ENCODE measurements at places on chromosomes 1 and 21.

DNA sequence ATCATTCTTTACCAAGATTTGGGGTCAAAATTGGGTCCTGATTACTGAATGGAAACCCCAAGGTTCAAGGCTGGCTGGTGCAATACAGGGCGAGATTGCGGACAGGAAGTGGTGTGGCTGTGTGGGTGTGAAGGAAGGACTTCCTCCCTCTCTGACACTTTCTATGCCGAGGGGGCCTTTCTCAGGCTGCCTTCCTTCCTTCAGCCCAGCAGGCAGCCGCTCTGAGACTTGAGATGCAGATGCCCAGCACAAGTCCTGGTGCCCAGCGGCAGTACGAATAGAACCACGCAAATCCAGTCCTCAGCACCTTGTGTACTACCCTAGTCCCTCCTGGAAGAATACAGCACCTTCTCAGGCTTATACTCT, 16.3 kb downstream of the BATF3 start:
- no peak for DNase-seq

DNA sequence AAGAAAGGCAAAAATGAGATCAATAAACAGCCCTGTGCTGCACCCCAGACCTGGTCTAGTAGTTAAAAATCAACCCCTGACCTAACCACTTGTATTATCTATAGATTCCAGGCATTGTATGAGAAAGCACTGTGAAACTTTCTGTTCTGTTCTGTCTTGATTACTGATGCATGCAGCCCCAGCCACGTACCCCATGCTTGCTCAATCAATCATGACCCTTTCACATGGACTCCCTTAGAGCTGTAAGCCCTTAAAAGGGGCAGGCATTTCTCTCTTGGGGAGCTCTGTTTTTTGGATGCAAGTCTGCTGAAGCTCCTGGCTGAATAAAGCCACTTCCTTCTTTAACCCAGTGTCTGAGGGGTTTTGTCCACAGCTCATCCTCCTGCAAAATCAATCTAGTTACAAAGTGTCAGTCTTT, 24.2 kb upstream of the CD34 start:
- DNase-seq: no peak

GRCh38 chr1:6967431-6968111, 182.3 kb downstream of the CAMTA1 start:
- DNase-seq: no peak

DNA sequence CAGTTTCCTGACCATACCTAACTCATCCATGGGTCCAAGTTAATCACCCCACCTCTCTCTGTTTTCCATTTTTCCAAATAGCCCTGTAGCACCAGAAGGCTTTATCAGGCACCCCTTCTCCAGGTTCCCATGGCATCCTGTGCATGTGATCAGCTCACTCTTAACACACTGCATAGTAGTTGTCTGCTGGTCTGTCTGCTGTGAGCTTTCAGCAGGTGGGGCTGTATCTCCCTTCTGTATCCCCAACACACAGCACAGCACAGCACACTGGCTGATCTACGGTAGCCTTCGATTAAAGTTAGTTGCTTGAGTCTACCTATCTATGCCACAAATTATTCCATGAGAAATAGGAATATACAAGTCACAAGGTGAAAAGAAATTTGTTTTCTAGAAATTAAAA, 54.3 kb upstream of the C1orf198 start:
- no peak for DNase-seq

DNA sequence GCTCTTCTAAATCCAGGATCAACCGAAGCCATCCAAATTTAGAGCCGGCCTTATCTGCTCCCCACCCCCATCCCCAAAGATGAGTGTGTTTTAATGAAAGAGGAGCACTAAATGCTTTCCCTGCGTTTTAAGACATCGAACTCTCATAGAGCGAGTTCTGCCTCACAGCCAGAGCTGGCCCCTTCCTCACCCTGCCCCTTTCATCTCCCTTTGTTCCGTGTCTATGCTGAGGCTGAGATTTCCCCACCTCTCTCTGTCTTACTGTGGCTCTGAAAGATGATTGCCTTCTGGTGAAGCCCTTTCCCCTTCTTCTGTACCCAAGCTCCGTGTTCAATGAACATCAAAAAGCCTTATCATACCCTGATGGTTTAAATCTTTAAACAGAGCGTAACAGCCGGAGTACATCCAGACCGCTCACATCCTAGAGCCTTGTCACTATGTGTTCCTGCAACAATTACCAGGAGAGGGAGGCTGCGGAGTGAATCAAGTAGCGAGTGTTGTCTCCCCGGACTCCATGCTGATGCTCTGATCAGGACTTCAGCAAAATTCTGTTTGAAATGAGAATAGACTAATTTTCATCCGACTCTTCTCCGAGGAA, 110.1 kb downstream of the ZNF326 start:
- DNase-seq: no peak

DNA sequence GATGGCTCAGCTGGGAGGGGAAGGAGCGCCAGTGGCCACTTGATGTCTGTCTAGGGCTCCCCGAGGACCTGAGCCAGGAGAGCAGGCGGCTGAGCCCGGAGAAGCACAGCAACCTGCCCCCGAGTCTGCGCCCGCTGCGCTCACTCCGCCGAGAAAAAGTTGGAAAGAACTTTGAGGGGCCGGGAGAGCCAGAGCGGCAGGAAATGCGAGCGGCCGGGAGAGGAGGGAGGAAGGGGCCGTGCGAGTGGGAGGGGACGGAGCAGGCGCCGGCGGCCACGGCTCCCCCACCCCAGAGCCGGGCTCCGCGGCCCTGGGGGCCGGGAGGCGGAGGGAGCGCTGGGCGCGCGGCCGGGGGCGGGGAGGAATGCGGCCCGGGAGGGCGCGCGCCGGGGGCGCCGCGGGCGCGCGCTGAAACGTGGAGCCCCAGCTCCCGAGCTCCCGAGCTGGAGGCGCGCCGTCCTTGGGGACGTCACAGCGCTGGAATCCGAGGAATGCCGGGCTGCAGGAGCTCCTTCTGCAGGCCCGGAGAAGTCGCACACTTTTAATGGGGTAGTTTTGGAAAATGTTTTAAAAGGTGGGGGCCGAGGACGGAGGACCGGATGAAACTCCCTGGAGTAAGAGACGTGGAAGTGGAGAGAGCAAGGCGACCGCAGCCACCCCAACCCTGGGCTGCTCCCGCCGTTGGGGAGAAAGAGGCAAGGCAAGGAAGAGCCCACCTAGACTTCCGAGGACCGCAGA, at the start of gene PTPN14:
Gene PTPN14 (minus strand): TSS at position 167 of the 738 bp plus-strand sequence. CDS start 86,799 bp downstream, outside the sequence.
- DNase-seq: no peak

DNA sequence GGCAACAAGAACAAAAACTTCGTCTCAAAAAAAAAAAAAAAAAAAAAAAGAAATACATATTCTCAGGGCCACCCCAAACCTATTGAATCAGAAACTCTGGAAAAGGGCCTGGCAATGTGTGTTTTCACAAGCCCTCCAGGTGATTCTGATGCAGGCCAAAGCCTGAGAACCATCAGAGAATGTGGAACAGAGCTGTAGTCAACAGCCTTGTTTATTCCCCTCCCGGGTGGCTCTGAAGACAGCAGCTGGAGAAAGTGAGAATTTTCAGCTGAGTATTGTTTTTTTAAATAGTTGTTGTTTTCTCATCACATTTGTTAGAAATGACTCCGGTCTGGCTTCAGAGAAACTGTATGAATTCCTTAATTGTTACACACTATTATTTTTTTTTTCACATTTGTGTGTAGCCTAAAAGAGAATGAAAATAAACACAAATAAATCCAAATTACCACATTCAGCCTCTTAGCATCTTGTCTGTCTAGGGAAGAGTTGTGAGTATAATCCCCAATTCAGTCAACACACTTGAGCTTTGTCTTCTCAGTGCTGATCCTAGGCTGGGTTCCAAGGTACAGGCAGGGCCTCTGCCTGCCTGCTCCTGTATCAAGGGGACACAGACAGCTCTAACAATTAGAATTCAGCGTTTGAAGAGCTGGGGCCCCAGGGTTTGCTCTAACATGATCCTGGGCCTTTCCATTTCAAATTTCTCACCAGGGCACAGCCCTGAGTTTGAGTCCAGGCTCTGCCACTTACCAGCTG, 6.6 kb upstream of the AZIN2 start:
- no peak for DNase-seq

GRCh38 chr1:204316164-204316563, 43.6 kb downstream of the PLEKHA6 start:
- DNase-seq: no peak

GRCh38 chr1:9369964-9370788, 77.5 kb downstream of the SPSB1 start:
- no peak for DNase-seq

GRCh38 chr1:35448344-35448801, 108.8 kb downstream of the KIAA0319L start:
- no peak for DNase-seq

DNA sequence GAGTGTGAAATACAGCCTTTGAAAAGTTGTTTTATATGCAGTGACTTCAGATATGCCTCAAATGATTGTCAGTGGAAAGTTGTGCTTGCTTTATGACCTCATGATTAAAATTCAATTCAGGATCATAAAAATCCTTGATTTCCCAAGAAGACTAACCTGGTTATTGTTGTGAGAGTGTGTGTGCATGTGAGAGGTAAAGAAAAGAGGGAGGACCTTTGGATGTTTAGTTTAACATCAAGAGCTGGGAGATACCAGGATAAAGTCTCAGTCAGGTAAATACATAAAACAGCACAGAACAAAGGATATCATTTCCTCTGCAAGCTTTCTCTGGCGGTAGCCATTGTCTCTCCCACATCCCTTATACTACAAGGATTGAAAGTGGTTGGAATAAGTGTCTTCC, 14.4 kb downstream of the BTBD8 start:
- DNase-seq: no peak

Measured in stimulated activated CD8-positive, alpha-beta memory T cell treated with anti-CD3 and anti-CD28 coated beads, Interleukin-2, amount 100 ng/mL, for 1 hour (primary cell).